Activated CD4-positive, alpha-beta T cell treated with anti-CD3 and anti-CD28 coated beads, Interleukin-2, Interleukin-6, amounts not matched to agents 100 ng/mL and 50 ng/mL, durations not matched to agents 16 hours and 8 hours (primary cell): ENCODE measurements at places on chromosomes 4 and X.

GRCh38 chr4:93237521-93237920 lies 591.0 kb upstream of the ATOH1 start:
- no peak for DNase-seq

DNA sequence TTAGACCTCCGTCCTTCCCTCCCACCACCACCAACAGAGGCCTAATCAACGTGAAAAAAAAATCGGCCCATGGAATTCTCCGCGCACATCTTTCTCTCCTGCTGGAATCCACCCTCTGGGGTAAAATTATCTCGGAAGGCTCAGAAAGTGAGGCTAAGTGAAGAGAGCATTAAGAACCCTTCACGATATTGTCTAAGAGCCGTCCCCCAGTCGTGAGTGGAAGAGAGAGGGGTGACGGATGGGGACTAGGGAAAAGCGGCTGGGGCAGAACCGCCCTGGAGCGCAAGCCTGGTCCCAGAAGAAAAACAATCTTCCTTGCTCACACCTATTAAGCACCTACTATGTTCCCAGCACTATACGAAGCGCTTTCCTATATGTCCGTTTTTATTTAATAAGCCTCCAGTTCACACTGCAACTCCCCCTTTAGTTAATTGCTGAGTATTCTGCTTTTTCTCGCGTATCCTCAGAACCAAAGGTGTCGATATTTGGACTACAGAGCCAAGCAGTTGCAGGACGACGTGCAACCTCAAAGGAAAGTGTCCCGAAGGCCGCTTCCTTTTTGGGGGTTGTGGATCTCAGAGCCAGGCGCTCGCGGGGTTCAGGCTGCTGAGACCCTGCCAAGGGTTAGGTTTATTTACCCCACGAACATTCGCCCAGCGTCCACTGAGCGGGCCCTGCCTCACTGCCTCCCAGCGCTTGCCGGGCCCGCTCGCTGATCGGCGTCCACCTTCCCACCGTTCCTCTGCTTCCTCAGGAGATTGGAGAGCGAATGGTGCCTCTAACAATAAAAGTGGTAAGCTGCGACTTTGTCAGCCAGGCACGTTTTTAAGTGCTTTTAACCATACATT lies 889 bp downstream of the MGARP start:
- DNase-seq: no peak

DNA sequence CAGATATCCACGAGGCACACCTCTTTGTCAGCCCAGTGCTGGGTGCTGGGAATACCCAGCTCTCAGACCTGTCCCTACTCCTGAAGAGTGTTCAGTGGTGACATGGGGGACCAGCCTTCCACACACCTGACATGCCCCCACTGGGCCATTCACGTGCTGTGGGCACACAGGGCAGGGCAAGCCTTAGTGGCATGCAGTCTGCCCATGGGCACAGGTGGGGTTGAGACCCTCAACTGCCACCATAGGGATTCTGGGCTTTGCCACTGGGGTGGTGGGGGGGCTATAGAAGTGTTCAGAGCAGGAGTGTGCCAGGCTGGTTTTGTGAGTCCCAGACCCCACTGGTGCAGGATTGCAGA lies 16.7 kb upstream of the PSAPL1 start:
- DNase-seq: no peak

DNA sequence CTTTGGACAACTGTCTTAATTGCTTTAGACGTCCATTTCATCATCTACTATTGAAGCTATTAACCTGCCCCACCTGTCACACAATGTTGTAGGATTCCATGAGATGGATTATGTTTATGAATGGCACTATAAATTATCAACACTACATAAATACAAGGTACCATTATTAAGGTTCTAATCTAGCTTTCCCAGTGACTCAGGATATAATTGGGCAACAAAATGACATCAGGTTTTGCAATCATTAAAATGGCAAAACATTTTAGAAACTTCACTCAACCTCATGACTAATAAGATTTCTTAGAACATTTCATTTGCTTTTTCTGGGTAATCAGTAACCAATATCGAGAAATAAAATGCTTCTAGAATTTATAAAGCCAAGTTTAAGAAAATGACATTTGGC lies 9.2 kb downstream of the HOPX start:
- DNase-seq: no peak

DNA sequence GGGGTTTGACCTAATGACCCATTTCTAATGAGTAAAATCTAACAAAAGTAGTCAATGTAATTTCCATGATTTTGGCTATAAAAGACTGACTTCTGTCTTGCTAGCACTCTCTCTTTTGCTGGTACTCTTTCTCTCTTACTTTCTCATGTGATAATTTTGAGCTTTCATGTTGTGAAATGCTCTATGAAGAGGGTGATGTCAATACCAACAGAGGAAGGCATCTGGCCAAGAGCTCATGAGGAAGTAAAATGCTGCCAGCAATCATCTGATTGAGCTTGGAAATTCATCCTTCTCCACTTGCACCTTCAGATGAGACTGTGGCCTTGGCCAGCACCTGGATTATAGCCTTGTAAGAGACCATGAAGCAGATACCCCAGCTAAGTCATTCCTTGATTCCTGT lies 347.7 kb downstream of the HS3ST1 start:
- no peak for DNase-seq

GRCh38 chrX:70485466-70485865 lies 40.8 kb downstream of the DLG3 start:
- DNase-seq: no peak

DNA sequence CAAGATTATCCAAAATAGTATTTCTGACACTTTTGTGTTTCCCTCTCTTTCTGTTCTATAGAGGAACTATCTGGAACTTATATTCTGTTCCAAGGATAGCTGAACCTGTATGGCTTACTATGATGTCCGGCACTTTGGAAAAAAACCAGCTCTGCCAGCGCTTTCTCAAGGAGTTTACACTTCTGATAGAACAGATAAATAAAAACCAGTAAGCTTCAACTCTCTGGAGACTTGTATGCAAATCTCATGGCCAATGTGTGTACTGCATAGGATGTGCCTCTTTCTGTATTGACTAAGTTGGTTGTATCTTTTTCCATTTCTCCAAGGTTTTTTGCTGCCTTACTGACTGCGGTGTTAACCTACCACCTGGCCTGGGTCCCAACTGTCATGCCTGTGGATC lies 92.5 kb downstream of the FNIP2 start:
- no peak for DNase-seq

DNA sequence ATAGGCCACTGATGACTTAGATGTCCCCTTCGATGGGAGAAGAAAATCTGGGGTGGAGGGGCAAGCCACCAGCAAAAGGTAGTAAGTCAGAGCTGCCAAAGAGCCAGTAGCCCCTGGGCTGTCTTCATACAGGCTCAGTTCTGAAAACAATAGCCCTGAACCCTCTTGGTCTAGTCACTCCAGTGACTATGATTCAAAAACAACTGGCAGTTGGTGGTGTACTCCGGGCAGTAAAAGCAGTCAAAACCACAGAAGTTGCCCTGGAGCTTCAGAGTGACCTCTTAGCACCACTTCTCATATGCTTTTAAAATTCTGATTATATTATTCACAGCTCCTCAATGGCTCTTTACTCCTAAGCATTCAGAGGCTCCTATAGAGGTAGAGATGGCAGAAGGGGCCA lies 164.3 kb upstream of the MAMLD1 start:
- DNase-seq: no peak

DNA sequence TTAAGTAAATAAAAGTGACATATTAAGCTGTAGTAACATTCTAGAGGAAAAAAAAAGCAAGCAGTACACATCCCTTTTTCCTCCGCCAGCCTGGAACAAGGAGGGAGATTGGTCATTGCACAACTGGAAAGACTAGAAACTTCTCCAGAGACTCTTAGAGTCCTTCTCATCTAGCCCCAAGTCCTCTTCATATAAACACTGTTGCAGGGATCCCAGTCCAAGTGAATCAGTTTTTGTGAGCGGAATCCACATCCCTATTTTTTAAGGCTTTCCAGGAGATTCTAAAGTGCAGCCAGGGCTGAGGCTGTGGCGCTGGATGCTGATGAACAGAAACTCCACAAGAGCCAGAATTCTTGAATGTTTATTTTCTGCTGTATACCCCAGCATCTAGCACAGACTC lies 23.8 kb downstream of the REELD1 start:
- no peak for DNase-seq

- DNase-seq: no peak
These were observed 41.1 kb downstream of the PJA1 start for GRCh38 chrX:69124108-69124507.

DNA sequence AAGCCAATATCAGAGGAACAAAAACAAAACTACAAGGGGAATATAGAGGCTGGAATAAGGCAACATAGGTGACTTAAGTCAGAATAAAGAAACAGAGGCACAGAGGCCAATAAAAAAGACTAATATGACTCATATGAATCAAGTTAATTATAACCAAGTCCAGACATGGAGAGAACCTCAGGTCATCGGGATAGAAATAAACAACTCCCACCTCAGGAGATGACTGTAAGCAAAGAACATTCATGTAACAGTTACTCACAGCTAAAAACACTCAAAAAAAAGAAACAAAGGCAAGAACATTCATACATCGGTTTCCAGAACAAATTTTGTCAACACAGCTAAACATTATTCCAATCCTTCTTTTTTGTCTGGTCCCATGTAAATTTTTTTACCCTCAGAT lies 60.3 kb upstream of the RXFP1 start:
- no peak for DNase-seq

DNA sequence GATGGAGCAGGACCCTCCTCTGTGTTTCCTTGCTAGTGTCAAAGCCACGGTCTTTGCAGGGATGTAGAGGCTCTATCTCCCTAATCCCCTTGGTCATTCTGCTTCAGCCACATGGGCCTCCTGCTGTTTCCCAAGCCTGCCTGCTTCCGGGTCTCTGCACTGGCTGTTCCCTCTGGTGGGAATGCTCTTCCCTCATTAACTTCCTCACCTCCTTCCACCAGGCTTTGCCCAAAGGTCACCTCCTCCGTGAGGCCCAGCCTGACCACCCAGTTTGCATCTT lies 56.6 kb downstream of the ABLIM2 start:
- DNase-seq: no peak

GRCh38 chrX:64850371-64851082 lies 125.7 kb downstream of the ZC4H2 start:
- peak; percentile 30 for DNase-seq

- no peak for DNase-seq
These were observed 1531.0 kb downstream of the PCDH7 start for GRCh38 chr4:32251126-32251525.
